D341Med (cell line): ENCODE measurements at places on chromosomes 6 and 20.
A peak's percentile ranks its signal among the peaks of the same experiment; 100 is the strongest.

DNA sequence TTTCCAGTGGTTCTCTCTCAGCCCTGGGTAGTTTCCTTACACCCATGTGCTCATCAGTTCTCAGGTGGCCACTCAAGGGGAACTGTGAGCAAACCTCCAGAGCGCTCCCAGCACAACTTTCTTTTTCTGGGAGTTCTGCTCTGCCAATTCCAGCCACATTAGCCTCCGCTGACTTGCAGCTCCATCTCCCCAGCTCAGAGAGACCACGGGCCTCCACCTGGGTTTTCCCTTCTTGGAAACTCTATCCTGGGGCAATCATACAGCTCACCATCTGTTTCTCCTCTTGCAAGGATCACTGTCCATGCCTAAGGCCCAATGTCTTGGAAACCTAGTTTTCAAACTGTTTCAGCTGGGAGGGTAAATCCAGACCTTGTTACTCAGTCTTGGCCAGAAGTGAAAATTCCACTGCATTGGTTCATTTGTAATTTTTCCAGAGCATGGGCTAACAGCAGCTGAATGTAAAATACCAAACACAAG is 129.9 kb downstream of the EYA2 start:
- no peak for DNase-seq

DNA sequence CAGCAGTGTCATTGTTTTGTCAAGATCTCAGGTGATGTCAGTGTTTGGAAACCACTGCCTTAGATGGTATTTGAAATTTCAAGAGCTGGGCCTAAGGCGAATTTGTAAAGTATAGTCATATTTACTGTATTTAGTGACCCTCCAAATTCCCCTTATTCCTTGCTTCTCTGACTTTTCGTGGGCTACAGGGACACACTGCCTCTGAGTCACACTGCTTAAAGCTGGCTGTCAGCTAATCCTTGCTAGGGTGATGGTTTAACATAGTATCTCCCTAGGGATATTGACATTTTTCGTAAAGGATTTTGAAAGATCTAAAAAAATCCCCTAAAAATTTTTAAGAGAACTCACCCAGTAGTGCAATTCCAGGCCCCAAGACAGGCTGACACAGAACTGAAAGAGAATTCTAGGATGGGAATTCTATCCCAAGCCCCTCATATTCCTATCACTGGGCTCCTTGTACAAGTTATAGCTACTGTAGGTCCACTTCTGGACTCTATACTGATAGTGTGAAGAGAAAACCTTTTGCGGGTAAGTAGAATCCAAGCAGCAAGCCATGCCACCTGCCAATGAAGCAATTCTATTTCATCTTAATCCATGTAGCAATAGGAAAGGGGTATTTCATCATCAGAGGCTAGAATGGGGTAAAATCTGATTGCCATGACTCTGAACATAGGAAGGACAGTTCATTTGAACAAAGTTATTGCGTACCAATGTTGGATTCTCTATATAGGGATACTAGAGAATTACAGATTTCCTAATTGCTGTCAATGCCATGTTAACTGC is 4.3 kb downstream of the BMP6 start:
- no peak for DNase-seq

- DNase-seq, result peak; percentile 75
Measured at GRCh38 chr20:43681468-43681942, 14.6 kb downstream of the MYBL2 start.

DNA sequence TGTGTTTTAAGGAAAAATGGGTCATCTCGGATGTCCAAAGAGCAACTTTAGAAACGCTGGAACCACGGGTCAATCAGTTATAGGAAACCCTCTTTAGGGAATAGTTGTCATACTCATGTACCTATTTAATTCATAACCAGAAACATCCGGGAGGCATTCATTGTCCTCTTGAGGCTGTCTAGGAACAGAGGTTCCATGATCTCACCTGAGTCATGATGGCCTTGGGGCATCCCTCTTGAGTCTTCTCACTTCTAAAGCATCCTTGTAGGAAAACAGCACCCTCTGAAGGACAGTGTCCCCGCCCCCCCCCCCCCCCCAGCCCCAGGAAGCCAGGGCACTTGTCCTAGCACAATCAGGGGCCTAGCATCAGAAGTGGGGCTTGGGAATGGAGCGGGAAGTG is 46.3 kb upstream of the CDH4 start:
- DNase-seq, result no peak

- no peak for DNase-seq
Measured at GRCh38 chr6:129536271-129536670, 173.7 kb downstream of the ARHGAP18 start.

GRCh38 chr6:170533792-170534191 is 19.3 kb downstream of the PSMB1 start:
- DNase-seq, result no peak

GRCh38 chr20:45406260-45407066 is 1.6 kb upstream of the DBNDD2 start:
- DNase-seq, result peak; percentile 92

DNA sequence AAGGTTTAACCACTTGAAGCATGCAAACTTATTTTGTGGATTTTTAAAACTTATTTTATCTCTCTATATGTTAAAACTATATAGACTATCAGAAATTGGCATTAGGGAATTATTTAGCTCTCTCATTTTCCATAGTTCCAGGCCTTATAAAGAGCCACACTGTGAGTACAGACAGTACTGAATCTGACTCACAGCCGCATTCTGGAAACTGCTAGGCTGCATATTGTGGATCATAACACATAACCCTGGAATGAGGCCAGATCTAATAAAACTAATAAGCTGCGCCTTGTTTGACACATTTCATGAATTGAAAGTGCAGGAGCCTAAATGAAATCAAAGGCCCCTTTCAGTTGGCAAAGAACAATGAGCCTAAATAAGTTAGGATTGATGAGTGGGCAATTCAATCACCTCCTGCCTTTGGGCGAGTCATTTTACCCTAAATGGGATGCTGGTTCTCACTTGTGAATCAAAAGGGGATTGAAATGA is 308.4 kb downstream of the PACRG start:
- no peak for DNase-seq

DNA sequence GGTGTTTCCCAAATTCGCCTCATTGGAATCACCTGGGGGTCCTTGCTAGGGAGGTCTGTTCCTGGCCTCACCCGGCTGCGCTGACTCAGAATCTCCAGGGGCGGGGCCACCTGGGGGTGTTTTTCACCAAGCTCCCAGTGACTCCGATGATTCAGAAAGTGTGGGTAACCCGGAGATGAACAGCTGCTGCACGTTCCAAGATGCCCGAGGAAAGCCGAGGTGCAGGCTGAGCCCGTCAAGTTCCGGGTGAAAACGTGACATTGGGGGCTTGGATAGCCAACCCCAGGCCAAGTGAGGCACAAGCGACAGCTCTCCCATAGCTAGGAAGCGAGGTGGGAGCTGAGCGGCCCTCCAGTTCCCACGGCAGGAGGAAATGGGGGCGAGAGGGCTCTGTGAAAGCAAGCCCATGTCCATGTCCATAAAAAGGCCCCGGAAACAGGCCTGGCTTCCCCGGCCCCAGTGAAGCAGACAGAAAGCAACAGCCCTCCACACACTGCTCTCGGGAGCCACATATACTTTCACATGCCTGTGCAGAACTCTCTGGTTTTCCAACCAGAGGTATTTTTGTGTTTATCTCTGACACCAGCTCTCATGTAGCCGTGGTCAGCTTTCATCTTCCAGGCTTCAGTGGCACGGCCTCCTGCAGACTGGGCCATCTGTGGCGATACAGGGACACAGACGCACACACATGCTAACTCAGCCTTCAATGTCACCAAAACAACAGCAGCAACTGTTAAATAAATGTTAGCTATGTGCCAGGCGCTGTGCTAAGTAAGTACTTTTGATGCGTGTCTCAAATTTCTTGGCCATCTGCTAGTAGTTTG is 90.7 kb upstream of the CCDC28A start:
- DNase-seq, result no peak

GRCh38 chr6:107625264-107625663 is 135.3 kb downstream of the SOBP start:
- no peak for DNase-seq
